Heart left ventricle (tissue), 16 donors: ENCODE measurements at places on chromosomes 2 and 18. TPM values are rescaled to one million over a fixed set of nuclear protein-coding genes. Genes with fewer than 3 reads are reported as not detected.

DNA sequence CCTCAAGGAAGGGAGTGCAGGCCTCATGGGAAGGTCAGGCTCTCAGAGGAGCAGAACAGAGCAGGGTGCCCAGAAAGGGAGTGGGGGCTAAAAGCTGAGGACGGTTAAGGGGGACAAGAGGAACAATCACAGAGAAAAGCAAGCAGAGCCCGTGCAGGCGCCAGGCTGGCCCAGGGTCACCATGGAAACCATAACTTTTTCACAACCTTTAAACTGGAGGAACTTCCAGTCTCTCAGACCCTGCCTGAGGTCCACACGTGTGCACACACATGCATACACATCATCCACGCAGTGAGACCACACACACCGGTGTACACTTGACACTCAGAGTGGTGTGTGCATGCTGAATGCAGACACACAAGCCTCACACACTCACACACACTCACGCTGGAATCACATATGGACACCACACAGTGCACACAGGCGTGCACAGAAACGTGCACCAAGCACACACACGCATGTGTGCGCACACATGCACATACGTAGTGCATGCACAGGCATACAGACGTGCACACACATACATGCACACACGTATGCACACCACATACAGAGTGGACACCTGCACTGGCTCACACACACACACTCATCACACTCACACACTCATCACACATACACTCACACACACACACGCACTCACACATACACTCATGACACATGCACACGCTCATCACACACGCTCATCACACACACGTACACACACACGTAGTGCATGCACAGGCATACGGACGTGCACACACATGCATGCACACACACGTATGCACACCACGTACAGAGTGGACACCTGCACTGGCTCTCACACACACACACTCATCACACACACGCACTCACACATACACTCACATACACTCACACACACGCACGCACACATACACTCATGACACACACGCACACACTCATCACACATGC lies 37.2 kb upstream of the SNED1 start:
- no peak for DNase-seq

DNA sequence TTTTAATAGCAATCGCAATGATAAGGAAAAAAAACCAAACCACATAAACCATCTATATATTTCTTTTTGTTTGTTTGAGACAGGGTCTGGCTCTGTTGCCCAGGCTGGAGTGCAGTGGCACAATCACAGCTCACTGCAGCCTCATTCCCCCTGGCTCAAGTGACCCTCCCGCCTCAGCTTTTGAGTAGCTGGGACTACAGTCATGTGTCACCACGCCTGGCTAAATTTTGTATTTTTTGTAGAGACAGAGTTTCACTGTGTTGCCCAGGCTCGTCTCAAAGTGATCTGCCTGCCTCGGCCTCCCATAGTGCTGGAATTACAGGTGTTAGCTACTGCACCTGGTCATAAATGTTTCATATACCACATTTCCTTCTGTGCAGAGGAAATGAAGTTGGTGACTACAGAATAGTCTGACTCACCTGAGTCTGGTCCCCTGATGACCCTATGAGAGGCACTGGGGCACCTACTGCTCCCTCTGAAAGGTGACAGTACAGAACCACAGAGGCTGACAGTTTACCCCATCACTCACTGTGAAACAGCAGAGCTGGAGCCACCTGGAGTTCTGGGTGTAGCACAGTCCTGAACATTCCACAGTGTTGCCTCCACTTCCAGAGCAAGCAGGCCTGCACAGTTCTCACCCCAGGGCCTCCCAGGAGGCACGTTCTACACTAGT lies 183.7 kb upstream of the PXDN start:
- DNase-seq: no peak

DNA sequence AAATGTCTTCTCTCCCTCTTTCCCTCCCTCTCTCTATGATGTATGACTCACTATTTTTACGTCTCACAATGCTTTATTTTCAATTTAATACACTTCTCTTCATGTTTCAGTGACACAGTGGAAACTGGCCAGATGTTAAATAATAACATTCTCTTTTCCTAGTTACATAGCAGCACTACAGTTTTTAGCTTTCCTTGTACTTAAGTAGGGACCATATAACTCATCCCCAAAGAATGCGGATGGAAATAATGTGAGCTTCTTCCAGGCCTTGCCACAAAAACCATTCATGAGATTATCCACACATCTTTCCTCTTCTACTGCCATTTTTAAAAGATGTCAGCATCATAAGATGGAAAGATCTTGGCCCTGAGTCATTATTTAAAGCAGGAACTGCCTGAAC lies 789.4 kb downstream of the LRP1B start:
- DNase-seq: no peak

PLGLB1 gene
- total RNA-seq: 0.60 TPM

- peak; percentile 93 for DNase-seq
Measured at GRCh38 chr18:22346953-22347605, 70.6 kb downstream of the CTAGE1 start.

DNA sequence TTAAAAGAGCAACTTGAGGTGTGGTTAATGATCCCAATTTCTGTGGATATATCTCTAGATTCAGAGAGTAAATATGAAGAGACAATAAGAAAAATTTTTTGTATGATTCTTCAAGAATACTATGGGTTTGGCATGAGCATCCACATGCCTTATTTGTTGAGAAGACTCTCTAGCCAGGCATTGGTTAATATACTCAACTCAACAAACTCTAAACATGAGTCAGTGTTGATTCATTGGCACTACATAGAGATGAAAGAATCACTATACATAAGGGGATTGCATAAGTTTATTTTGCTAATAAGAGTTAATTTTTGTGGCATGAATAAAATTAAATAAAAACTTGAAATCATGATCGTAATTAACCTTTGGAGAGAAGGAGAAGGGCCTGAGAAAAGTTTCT lies 930.2 kb upstream of the LRRTM1 start:
- no peak for DNase-seq

CENPO gene
- total RNA-seq: 2.9 TPM

SCYGR4 gene
- total RNA-seq: not detected

DNA sequence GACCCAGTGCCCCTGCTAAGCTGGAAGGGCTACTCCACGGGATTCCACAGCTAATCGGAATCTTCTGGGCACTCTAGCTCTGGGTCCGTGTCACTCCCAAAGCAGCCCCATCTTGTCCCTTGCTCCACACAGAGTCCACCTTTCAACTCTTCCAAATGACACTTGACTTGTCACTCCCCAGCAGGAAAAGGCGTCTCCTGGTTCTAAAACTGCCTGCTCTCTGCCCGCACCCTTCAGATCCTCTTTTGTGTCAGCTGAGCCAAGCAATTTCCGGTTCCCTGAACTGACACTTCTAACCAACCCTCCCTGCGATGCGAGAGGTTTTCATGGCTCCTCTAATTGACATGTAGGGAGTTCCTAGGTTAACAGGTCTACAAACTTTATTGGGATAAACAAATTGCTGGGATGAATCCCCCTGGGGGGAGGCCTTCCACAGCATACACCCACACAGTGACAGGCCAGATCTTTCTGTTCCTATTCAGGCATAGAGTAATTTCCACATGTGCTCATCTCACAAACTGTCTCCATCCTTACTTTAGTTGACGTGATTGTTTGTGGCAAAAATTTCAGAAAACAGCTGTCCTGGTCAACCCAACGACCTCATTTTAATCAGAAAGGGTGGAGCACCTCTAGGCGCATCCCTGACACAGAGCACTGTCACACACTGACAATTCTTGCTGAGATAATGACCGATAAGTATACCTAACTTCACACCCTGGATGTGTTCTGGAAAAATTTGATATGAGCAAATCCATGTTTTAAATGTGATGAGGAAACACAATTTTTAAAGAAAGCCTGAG lies 104.9 kb downstream of the RBMS1 start:
- peak; percentile 64 for DNase-seq

DNA sequence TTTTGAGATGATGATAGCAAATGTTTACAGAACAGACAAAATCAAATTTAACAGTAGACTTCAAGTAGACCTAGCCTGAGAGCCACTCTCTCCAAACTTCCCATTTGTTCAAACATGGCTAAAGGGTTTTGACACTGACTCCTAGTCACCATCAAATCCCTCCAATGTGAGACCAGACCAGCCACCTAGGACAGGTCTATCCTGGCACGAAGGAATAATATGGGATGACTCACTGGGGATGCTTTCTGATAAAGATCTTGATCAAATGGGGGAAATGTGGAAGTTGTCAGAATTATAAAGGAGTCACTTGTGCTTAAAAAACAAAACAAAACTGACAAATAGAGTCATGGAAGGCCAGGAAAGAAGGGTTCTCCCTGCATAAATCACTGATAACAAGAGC lies 95.7 kb downstream of the EDAR start:
- DNase-seq: no peak

- DNase-seq: no peak
Measured at GRCh38 chr18:63185984-63186383, 133.6 kb downstream of the BCL2 start.

FZD7 gene
- 14.8 TPM for total RNA-seq

PCARE gene
- 1.4 TPM for total RNA-seq

SNED1 gene
- total RNA-seq: 5.6 TPM

MBOAT2 gene
- total RNA-seq: 17.3 TPM

GRCh38 chr2:241855245-241855887 lies 3.3 kb downstream of the PDCD1 start:
- no peak for DNase-seq

CEP68 gene
- 25.7 TPM for total RNA-seq

GRCh38 chr2:73703675-73704074 lies 33.5 kb downstream of the TPRKB start:
- DNase-seq: no peak

DNA sequence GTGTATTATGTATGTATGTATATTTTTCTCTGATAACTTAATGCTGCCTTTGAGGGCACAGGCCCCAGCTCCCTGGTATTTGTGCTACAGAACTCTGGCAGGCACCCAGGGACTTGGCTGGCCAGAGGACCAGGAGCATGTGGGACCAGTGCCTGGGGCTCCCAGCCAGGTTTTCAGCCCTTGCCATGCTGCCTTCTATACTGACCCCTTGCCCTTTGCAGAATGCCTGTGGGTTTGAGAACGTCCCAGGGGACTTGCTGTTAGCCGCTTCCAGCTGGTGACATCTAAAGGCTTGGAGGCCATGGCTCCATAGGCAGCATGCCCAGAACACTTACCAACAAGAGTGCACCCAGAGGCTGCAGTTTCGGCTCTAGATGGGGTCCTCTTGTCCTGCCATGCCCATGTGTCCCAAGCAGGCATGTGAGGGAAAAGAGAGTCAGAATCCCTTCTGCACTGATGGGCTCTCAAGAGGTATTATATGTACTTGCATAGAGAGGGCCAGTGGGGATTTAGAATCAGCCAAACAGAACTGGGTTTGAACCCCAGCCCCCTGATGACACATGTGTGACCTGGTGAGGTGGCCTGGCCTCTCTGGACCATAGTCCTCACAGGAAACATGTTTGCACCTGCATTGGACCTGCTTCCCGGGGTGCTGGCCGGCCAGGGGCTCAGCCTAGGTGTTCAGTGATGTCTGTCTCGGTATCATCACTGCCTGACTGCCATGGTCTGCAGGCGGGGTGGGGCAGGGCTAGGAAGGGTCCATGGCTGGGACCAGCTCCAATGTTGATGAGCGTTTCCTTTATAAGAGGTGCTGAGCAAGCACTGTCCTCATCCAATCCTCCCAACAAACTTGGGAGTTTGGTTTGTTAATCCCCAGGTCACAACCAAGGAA lies 119.2 kb upstream of the FHL2 start:
- peak; percentile 84 for DNase-seq

DNA sequence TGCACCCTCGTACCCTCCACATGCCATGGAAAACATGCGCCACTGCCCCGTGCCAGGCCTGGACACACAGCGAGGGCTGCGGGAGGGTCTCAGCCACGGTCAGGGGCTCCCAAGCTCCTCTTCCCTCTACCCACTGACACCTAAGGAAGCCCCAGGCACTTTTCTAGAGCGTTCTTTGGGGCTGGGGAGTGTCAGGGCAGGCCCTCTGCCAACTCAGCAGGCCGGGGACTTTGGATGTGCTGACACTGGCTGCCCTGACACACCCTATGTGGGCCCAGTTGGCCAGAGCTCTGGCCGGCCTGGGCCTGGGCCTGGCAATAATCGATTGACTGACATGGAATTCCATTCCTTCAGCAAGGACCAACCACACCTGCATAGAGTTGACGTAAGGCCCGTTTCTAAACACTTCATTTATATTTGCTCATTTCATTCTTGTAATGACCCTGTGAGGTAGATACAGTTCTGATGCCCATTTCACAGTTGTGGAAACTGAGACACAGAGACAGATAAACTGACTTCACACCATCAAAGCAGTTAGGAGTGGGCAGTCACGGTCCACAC lies 70.5 kb downstream of the ZFP36L2 start:
- no peak for DNase-seq

HNMT gene
- total RNA-seq: 7.5 TPM

EVX2 gene
- not detected for total RNA-seq

DNA sequence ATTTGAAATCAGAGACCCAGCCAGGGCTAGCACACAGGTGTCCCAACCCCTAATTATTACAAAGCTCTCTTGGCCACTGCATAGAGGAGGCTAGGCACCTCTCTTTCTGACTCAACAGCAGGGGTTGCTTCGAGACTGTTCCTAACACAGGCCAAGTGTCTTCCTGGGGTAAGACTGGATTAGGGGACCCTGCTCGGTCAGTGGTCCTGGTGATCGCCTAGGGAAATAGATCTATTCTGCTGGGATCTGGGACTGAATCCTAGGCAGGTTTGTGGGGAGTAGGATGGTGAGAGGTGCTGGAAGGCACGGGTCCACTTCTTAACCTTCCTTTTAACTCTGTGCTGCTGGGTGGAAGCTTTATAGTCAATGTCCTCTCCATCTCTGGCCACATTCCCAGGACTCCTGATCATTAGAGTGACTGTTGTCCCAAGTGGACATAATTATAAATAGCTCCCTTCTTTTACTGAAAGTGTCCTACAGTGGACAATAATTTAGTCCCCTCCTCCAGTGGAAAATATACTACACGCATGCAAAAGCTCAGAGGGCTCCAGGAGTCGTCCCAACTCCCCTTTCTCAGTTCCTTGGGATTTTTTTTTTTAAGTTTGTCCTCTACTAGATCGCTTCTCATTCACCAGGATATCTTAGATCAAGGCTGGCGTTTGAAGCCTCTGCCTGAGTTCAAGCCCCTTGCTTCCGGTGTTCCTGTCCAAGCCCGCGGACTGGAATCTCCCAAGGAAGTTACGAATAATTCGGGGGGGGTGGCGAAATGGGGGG lies 1.3 kb upstream of the TRIB2 start:
- DNase-seq: no peak
